ENCODE measurements at places on chromosomes 7 and 10. TPM values are rescaled to one million over a fixed set of nuclear protein-coding genes. Genes with fewer than 3 reads are reported as not detected.

- no peak overlapping the region for H3K27ac ChIP-seq
- no peak for DNase-seq
- no peak overlapping the region for H3K4me3 ChIP-seq
- H3K27me3 ChIP-seq: peaks cover 3% of the 10 kb centered on the region
These were observed 7.9 kb downstream of the SH2B2 start for GRCh38 chr7:102294589-102294988.

- H3K27ac ChIP-seq: no peak overlapping the region
- H3K4me1 ChIP-seq: peaks cover 3% of the 10 kb centered on the region
- no peak overlapping the region for H3K4me3 ChIP-seq
- no peaks in the 10 kb centered on the region for H3K27me3 ChIP-seq
- peak; percentile 83 for DNase-seq
These were observed 135.9 kb upstream of the PODXL start for GRCh38 chr7:131692131-131692960.

- DNase-seq: peak; percentile 76
- no peak overlapping the region for H3K27ac ChIP-seq
- peaks cover 6% of the 10 kb centered on the region for H3K27me3 ChIP-seq
- peaks cover 9% of the 10 kb centered on the region for H3K36me3 ChIP-seq
- H3K4me3 ChIP-seq: no peak overlapping the region
- H3K4me1 ChIP-seq: peaks cover 2% of the 10 kb centered on the region
These were observed 75.9 kb downstream of the RGS10 start for GRCh38 chr10:119466655-119467054.

GRCh38 chr10:117094856-117095255, 43.2 kb downstream of the VAX1 start:
- H3K4me1 ChIP-seq: no peaks in the 10 kb centered on the region
- H3K27me3 ChIP-seq: peaks cover 1% of the 10 kb centered on the region
- no peak overlapping the region for H3K27ac ChIP-seq
- no peak overlapping the region for H3K4me3 ChIP-seq
- H3K36me3 ChIP-seq: no peaks in the 10 kb centered on the region

DNA sequence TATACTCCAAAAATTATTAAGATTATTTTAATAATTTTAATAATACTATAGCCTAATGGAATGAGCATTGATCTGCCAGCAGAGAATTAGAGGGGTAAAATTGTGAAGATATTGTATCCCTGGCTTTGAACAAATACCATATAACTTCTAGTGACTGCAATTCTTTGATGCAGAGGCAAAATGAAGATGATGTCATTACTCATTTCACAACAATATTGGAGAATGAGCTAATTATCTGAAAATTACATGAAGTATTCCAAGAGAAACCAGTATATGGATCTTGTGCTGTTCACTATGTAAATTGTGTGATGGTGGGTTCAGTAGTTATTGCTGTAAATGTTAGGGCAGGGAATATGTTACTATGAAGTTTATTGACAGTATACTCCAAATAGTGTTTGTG, 80.2 kb downstream of the CFTR start:
- H3K36me3 ChIP-seq: no peaks in the 10 kb centered on the region
- H3K4me1 ChIP-seq: no peaks in the 10 kb centered on the region
- no peaks in the 10 kb centered on the region for H3K27me3 ChIP-seq
- DNase-seq: no peak

The PDAP1 gene
- 168 TPM for total RNA-seq

The ADIRF gene
- total RNA-seq: not detected

The NUP205 gene
- 129 TPM for total RNA-seq
